ENCODE measurements at places on chromosomes 7 and 10. TPM values are rescaled to one million over a fixed set of nuclear protein-coding genes. Genes with fewer than 3 reads are reported as not detected.
A peak's percentile ranks its signal among the peaks of the same experiment; 100 is the strongest.

DNA sequence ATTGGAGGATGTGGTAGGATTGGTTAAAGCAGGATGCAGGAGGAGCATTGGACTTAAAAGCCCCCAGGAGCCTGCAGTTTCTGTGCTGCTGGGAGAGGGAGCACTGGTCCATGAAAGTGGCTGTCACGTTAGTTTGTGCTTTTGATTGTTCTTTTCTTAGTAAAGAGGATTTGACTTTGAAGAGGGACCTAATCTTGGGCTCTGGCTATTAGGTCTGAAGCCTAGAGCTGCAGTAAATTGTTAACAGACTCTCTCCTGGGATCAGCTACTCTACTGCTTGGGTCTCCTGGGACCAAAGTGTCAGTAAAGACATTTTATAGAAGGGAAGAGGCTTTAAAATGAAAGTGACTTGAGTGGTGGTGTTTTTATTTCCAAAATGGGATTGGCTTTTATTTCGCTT is 3.7 kb downstream of the ZFYVE27 start:
- DNase-seq = no peak

GRCh38 chr10:70069346-70069745 is 16.7 kb downstream of the MACROH2A2 start:
- DNase-seq = no peak

GRCh38 chr7:44761207-44762161 is 12.8 kb downstream of the ZMIZ2 start:
- no peak for DNase-seq

GRCh38 chr7:83610649-83611304 is 38.2 kb downstream of the SEMA3E start:
- no peak for DNase-seq

The AKR1C4 gene
- total RNA-seq = not detected

DNA sequence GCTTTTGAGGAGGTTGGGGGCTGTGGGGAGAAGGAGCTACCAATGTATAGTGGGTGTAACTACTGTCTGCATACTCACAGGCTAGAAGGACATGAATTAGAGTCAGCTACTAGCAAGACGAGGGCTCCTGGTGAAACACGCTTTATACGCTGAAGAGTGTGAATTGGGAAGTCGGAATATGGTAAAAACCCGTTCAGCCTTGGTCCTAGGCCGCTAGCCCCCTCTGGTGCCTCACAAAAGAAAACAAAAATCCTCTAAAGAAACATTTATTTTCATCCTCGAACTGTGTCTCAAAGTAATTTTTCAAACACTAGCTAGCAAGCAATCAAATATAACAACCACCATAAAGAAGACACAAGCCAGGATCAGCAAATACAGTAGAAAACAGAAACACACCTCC is 338.1 kb upstream of the SEMA3C start:
- no peak for DNase-seq

DNA sequence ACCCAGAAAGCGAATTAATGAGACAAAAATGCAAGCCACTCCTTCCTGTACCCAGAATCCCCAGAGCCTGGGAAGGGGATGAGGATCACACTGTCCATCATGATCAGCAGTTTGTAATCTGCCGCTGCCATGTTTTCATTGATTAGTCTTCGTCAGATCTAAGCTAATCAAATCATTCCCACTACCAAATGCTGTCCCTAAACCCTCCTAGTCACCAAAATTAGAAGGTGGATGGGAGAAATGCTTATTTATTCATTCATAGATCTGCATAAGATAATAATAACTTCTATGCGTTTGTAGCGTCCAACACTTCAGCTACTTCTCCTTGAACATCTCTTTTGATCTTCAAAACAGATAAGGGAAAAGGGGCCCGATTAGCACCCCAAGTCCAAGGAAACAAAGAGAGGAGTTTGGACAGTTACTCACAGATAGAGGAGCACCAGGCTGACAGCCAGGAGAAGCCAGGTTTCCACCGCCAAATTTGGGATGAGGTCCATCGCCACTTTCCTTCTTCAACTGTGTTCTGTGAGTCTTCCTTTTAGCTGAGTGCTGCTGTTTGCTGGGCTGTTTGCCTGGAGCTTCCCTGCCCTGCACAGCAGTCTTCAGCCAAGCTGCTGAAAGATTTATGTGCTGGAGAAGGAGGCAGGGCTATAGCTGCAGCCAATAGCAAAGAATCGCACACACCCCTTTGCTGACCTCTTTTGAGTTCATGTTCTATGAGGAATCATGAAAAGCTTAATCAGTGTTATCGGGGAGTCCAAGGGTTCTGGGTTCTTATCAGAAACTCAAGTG is at the start of gene CYP3A5:
Gene CYP3A5 (minus strand): TSS at position 597 of the 792 bp plus-strand sequence. CDS start 100 bp downstream, at position 497.
- peak; percentile 77 for DNase-seq

GRCh38 chr10:37710831-37711616 is 146.4 kb downstream of the ZNF248 start:
- DNase-seq = peak; percentile 61

The RAPGEF5 gene
- total RNA-seq = 38.9 TPM
